Muscle of leg (tissue), 16 donors: ENCODE measurements at places on chromosomes 7 and 10.

DNA sequence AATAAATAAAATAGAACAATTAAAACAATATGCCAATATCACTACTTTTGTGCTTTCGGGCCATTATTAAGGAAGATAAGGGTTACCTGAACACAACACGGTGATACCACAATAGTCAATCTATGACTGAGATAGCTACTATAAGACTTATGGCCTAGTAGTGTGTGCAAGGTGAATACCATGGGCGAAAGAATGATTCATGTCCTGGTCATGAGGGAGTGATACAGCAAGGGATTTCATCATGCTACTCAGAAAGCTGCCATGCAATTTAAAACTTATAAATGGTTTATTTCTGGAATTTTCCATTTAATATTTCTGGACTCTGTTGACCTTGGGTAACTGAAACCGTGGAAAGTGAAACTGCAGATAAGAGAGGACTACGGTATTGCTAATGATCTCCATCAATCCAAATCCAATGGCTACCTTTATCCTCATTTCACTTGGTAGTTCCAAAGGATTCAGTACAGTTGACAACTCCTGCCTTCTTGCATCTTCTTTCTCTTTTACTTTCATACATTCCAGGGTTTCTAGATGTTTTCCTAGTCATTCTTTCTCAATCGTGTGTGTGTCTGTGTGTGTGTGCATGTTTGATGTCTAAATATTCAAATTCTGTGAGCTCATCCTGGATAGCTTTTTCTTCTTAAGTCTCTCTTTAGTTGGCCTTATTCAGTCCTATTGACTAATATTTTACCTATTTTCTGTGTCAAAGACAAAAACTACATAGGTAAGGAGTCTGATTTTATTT is 100.5 kb upstream of the MAGI2 start:
- no peak for DNase-seq

GRCh38 chr10:75717126-75717916 is 285.9 kb downstream of the LRMDA start:
- DNase-seq, result peak; percentile 60

DNA sequence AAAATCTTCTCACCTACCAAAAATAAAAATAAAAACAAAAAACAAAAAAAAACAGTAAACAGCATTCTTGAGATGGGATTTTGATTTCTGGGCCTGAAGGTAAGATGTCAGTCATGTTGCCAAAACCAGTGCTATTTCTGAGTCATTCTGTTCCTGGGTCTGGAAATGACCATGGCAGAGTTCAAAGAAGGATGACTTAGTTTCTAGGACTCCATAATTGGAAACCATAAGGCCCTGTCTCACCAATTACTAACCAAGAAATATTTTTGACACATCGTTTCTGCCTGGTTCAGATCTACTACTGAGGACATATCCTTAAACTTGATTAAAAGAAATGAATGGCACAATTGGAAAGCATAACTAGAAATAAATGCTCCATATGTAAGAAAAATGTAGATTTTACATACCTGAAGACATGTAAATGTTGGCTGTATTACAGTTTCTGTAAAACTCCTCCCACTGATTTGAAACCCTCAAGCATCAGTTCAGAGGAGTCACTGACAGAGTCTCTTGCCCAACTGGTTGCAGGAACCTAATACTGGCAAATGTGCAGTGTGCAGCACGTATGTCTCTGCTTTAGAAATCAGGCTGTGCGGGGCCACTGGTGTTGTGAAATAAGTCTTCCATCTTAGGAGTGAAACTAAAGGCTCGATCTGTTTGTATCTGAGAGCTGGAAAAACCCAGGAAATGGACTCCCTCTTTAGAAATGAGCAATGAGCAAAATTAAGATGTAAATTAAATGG is 84.8 kb upstream of the EGR2 start:
- DNase-seq, result no peak

- DNase-seq, result no peak
Measured at GRCh38 chr7:128108129-128108528, 76.9 kb upstream of the LRRC4 start.

GRCh38 chr7:39042670-39043069 is 65.0 kb downstream of the POU6F2 start:
- peak; percentile 25 for DNase-seq

- DNase-seq, result peak; percentile 35
Measured at GRCh38 chr10:108424656-108425055, 1260.2 kb upstream of the SORCS1 start.

- no peak for DNase-seq
Measured at GRCh38 chr7:132580277-132580676, 4.0 kb upstream of the PLXNA4 start.

DNA sequence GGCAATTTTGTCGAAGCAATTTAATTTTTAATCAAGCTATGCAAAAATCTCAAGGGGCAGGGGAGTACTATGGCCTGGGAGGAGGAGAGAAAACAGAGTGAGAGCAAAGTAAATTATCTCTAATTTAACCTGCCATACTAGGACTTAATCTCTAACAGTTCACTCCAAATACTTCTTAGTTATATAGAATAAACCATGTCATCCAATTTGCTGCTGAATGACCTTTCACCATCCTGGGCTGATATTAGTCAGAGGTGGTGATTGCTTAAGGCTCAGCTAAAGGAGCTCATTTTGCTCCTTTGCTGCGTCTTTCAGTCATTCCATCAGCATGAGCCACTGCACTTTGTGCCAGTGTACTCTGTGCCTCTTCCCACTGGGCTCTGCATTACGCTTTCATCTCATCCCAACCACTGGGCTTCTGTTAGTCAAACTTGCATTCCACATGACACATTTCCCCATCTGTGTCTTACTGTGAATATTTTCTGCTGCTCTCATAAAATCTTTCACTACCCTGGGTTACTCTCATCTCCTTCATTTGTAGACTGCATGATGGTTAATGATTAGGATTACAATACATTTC is 84.3 kb downstream of the CD36 start:
- DNase-seq, result peak; percentile 84

GRCh38 chr10:70804421-70804808 is 11.3 kb upstream of the SGPL1 start:
- no peak for DNase-seq

DNA sequence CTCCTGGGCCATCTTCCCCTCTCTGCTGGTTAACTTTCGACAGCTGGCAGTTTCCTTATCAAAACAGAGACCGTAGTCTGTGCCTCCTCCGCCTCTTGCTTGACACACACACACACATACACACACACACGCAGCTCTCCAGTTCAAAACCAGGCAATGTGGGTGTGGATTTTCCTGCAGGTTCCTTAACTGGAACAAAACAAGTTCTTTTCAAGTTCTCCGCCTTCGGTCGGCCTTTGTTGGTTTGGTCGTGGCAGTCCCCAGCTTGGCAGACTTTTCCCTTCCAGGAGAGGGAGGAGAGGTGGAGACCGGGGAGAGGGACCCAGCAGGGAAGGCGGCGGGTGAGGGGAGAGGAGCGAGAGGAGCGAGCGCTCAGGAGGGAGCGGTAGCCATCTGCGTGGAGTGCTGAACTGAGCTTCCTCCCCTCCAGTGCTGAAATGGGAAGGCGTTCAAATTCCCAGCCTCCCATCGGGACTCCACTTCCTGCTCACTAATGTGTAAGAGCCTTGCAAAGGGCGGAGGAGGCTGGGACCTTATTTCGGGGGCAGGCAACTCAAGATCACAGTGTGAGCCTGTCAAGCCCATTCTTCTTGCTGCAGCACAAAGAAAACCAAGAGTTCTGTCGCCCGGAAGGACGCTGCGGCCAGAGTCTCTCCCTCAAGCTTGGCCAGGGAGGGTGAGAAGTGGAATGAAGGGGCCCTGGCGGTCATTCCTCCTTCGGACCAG is 120.6 kb downstream of the PRPF18 start:
- peak; percentile 99 for DNase-seq

- no peak for DNase-seq
Measured at GRCh38 chr7:36497775-36498174, 108.1 kb downstream of the ANLN start.

GRCh38 chr7:48365010-48365409 is 193.8 kb downstream of the ABCA13 start:
- DNase-seq, result no peak

GRCh38 chr10:1504940-1505339 is 232.4 kb downstream of the ADARB2 start:
- no peak for DNase-seq

DNA sequence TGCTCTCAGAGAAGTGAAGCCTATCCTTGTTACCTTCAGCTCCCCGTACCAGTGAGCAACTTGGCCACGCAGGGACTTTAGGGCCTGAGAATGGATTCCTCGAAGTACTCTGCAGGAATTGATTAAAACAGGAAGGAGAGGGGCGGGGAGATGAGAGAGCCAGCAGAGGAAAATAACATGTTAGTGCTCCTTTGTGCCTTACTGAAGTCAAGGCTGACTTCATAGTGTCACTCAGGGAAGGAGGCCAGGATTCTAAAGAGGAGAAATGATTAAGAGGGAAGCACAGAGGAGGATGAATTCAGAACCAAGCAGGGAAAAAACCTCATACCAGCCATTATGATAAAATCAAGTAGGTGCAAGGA is 195.6 kb upstream of the RHOBTB1 start:
- DNase-seq, result no peak

GRCh38 chr7:47621979-47622561 is 40.2 kb upstream of the TNS3 start:
- DNase-seq, result peak; percentile 54

- no peak for DNase-seq
Measured at GRCh38 chr10:116143673-116144222, 129.3 kb downstream of the GFRA1 start.

GRCh38 chr7:154968336-154969001 is 34.5 kb downstream of the PAXIP1 start:
- no peak for DNase-seq

- DNase-seq, result no peak
Measured at GRCh38 chr7:91306266-91306665, 42.0 kb downstream of the FZD1 start.

GRCh38 chr7:155738652-155739537 is 73.4 kb downstream of the SHH start:
- DNase-seq, result peak; percentile 75

GRCh38 chr7:26686448-26686981 is 177.9 kb downstream of the SKAP2 start:
- DNase-seq, result peak; percentile 98

DNA sequence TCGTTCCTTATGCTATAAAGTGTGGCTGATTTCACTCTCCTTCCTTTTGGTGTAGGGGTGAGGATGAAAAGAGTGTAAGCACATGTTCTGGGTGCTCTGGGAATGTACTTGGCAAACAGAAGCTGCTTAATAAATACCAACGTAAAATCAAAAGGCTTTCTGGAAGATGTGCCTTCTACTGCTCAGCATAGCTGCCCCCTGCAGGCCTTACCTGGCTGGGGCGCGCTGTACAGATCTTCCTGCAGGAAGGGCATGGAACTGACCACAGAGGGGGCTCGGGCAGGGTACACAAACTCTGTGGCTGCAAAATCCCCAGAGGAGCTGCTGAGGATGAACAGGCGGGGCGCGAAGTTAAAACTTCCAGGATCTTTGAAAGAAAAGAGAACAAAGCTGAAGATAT is 169.4 kb downstream of the SVIL start:
- DNase-seq, result no peak

DNA sequence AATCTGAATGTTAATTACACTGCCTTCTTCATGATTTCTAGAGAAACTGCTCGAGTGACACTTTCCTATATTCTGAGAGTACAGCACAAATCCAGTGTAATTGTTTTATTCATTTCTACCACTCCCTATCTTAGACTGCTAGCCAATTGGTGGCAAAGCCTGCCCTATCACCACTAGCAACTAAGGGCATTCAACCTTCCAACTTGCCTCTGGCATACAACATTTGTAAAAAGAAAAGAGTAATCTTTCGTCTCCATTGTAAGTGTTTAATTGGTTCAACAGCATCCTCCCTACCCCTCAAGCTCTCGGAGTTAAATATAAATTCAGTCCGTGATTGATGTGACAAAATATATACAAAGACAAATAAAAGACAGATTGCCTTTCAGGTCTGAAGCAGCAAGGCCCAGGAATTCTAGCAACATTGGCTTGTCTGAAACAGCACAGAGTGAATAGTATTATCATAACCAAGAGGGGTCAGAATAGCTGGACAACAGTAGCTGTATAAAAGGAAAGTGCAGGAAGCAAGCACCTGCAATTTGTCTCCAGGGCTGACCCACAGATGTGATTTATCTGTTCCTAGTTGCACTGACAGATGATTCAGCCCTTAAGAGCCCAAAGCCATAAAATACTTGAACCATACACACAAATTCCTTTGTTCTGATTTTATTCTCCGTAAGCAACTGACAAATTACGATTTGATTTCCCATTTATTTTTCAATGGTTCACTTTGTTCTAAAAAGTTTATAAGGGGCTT is 47.6 kb upstream of the ANKRD1 start:
- DNase-seq, result peak; percentile 15

DNA sequence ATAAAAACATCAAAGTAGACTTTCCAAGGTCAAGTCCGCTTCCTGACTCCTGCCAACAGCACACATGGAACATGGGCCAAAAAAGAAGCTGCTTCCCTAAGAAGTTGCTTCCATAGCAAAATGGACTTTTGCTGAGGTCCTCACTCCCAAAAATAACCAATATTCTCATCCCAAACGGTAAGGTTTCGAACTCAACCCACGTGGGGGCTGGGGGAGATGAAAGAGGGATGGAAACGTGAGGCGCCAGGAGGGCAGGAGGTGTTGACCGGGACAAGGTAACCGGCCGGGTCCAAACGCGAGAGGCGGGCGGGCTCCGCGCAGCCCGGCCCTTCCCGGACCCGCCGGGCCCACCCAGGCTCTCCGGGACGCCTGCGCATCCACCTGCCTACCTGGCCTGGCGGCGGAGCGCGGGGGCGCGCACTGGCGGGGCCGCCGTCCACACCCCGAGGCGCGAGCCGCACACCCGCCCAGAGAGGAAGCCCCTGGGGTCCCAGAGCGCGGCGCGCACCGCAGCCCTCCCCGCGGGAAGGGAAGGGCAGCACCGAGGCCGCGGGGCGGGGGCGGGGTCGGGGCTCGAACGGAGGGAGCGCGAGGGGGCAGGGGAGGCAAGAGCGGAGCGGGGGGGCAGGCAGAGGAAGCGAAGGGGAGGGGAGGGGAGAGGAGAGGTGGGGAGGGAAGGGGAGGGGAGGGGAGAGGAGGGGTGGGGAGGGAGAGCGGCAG is 742 bp downstream of the LMBR1 start:
- DNase-seq, result peak; percentile 63

DNA sequence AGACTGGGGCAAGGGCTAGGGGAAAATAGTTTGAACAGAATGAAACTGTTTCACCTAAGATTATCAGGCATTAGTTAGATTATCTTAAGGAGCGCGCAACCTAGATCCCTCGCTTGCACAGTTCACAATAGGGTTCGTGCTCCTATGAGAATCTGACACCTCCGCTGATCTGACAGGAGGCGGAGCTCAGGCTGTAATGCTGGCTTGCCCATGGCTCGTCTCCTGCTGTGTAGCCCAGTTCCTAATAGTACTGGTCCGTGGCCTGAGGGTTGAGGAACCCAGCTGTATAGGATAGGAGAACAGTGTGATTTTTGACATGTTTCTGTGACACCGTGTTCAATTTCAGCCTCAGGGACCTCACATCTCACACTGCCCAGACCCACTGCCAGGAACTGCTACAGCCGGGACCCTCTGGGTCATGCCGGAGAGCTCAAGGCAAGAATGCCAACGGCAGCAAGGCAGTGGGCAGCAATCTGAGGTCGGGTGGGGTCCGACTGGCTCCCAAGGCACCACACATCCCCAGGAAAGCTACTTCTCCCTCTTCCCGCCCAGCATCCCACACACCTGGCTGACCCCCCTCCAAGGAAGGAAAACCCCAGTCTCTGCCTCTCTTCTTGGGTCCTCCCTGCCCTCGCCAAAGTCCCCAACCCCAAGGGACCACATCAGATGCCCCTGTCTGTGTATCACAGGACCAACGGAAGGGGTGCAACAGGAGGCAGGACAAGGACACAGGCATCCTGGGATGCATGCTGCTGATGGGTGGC is 31.7 kb downstream of the CAMK2B start:
- DNase-seq, result no peak

- DNase-seq, result no peak
Measured at GRCh38 chr10:36195364-36195763, 553.3 kb upstream of the FZD8 start.
